ENCODE measurements at places on chromosomes 7 and 10.

- DNase-seq, result no peak
Observed at GRCh38 chr10:125187238-125188194, 27.2 kb upstream of the CTBP2 start.

- no peak for DNase-seq
Observed at GRCh38 chr10:110151467-110151866, 55.9 kb upstream of the MXI1 start.

- DNase-seq, result no peak
Observed at GRCh38 chr10:74587109-74587854, 239.1 kb upstream of the KAT6B start.

- no peak for DNase-seq
Observed at GRCh38 chr7:35037211-35037525, at the start of gene DPY19L1. Gene DPY19L1, minus strand, starts transcription at chr7:35037485. Its CDS starts 91 bp downstream, at chr7:35037394.

DNA sequence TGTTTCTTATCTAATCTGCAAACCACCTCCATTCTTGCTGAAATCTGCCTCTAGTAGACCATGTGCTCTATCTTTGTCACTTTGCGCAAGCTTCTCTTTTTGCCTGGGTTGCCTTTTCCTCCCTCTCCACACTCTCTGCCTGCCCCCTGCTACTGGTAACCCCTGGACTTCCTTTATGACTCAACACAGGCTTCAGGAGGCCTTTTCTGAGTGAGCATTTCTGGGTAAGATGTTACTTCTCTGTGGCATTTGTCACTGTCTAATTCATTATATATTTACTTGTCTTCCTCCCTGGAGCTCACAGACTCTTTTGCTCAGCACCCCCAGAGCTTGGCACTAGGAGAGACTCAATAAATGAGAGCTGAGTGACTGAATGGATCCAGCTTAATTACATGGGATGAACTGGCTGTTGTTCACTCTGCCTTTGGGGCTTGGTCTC is 8.4 kb downstream of the GOLGA7B start:
- DNase-seq, result no peak

DNA sequence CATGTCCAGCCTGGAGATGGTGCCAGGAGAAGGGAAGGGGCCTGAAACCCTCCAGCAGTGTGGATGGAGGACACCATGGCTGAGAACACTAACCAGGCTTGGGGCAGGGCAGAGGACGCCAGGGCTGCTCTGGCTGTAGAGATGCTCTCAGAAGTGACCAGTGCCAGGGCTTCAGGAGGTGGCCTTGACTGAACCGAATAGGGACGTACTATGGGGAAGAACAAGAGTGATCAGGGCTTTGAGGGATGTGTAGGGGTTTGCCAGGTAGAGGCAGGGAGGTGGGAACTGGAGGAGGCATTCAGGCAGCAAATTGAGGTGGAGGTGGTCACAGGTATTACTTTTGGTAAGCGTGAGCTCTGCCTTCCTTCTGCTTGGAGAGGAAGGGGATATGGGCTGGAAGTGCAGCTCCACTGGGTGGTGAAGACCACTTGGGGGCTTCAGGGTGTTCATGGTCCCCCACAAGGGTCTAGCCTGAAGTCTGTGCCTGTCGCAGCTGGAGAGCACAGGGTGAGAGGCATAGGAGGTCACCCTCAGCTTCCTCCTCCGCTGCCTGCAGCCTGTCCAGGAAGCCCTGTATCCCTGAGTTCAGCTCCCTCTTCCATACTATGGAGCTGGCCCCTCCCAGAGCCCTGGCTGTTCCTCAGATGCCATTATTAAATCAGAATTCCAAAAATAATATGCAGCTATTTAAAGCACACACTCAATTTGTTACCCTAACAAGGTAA is 27.8 kb downstream of the ADCY1 start:
- no peak for DNase-seq

- DNase-seq, result no peak
Observed at GRCh38 chr7:526460-527034, 6.9 kb upstream of the PDGFA start.

DNA sequence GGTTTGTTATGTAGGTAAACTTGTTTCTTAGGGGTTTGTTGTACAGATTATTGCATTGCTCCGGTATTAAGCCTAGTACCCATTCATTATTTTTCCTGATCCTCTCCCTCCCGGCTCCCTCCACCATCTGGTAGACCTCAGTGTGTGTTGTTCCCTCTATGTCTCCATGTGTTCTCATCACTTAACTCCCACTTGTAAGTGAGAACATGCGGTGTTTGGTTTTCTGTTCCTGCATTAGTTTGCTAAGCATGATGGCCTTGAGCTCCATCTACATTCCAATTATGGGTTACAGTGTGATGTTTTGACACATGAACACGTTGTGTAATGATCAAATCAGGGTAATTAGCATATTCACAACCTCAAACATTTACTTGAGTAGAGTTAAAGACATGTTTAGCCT is 237.5 kb downstream of the ABCA13 start:
- no peak for DNase-seq

GRCh38 chr7:54841772-54842697 is 83.0 kb upstream of the SEC61G start:
- DNase-seq, result no peak

DNA sequence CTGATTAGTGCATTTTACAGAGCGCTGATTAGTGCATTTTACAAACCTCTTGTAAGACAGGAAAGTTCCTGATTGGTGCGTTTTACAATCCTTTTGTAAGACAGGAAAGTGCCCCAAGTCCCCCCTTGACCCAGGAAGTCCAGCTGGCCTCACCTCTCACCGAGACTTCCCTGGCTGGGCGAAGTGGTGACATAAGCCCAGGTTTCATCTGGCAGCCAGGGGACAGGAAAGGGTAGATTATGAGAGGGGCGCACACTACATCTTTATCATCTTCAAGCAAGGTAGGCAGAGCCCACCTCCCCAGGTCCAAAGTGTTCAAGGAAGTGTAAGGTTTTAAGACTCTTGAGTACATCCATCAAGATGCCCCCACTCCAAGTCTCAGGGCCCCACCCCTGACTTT is 5.5 kb upstream of the GDF10 start:
- no peak for DNase-seq

GRCh38 chr7:45026984-45027773 is 27.2 kb downstream of the CCM2 start:
- no peak for DNase-seq

- no peak for DNase-seq
Observed at GRCh38 chr7:106317971-106318370, 33.2 kb upstream of the NAMPT start.

DNA sequence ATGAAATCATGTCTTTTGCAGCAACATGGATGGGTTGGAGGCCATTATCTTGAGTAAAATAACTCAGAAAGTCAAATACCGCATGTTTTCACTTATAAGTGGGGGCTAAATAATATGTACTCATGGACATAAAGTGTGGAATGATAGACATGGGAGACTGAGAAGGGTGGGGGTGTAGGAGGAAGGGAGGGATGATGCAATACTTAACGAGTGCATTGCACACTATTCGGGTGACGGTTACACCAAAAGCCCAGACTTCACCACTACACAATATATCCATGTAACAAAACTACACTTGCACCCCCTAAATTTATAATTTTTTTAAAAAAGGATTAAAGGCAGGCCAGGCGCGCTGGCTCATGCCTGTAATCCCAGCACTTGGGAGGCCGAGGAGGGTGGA is 13.6 kb downstream of the LGI1 start:
- DNase-seq, result no peak

DNA sequence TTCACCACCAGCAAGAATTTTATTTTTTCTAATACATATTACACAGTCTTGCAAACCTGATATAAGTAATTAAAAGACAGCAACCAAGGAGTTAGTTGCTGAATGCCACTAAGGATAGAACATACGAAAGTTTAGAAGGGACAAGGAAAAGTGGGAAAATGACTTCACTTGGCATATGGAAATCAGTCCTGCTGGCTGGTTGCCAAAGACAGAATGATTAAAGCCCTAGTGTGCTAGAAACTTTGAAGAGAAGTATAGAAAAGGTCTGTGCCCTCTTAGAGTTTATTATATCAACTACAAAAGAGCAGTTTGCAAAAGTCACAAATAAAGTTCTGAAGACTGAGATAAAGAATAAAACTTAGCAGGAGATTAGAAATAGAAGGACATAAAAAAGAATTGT is 5.8 kb upstream of the YAE1 start:
- no peak for DNase-seq

DNA sequence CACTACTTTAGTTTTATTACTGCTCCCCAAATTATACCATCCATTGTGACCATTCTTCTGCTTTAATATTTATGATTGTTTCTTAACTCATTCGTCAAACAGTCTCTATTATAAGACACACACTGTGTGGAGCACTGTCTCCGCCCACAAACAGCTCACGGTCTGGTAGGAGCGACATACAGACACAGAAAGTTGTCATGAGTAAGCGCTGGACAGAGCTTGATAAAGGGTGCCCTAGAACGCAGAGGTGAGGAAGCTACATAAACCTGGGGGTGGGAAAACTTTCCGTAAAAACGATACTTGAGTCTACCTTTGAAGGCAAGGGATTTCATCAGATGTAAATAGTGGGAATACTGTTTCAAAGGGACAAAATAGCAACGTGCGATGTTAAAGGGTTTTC is 207.9 kb downstream of the PHF14 start:
- no peak for DNase-seq

DNA sequence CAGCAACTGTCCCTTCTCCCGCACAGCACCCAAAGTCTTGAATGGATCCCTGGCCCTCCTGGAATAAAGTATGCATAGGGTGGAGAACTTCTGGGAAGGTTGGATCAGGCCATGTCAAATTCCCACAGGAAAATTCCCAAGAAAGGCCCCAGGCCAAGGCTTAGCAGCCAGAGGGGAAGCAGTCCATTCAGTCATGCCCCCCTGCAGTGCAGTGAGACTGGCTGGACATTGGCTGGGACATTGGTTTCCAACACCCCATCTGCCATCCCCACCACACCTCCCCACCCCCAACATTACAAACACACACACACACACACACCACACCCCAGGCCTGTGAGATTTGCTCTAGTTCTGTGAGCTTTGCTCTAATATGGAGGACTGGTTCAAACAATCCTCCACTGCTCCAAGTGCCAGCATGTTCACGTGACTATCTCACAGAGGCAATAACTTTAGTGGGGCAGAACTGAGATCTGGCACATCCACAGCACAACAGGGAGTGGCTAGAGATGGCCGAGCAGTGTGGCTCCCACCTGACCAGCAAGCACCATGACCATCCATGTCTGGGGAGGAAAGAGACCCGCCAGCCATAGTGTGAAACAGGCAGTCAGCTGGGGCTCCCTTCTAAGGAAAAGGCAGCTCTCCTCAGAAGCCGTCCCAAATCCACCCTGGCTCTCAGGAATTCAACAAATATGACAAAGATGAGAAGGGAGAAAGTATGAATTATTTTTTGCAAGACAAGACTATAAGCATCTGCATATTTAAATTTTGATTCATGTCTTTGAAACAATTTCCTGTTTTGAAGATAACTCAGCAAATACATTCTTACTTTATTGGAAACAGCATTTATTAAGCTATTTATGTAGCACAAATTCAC is 6.7 kb upstream of the FAM170B start:
- DNase-seq, result no peak

DNA sequence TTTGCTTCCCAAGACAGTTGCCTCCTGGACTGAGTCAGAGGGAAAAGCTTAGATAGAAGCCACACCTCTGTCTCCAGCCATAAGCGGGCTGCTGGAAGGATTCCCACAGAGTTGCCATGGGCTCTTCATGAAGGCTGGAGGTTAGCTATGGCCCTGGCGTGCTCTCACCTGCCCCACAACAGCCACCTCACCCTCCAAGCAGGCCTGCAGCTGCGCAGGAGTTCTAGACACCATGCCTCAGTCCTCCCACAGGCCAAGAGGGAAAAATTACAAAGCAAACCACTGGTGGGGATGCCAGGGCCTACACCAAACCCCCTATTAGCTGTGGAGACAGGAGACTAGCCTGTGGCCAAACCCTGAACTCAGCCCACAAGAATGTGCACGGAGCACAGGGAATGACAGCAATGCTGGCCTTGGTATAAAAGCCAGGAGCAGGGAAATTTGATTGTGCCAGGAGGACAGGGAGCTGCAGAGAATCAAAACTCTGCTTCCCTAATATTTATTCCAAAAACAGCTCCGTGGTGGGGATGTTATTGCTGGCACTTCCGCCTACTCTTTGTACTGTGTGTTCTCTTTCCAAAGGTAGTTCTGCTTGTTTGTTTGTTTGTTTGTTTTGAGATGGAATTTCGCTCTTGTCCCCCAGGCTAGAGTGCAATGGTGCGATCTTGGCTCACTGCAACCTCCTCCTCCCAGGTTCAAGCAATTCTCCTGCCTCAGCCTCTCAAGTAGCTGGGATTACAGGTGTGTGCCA is 60.3 kb upstream of the STK17A start:
- DNase-seq, result no peak

- DNase-seq, result peak; percentile 37
Observed at GRCh38 chr10:75043256-75044131, 68.0 kb upstream of the SAMD8 start.
